T-helper 9 cell (primary cell): ENCODE measurements at places on chromosomes 4 and X.

GRCh38 chrX:2831471-2832228 lies 2.9 kb downstream of the GYG2 start:
- no peak for DNase-seq

- peak; percentile 6 for DNase-seq
Observed at GRCh38 chrX:150899191-150899757, 806 bp upstream of the CD99L2 start.

GRCh38 chr4:146029147-146029546 lies 90.5 kb upstream of the ZNF827 start:
- no peak for DNase-seq

GRCh38 chrX:151680805-151681204 lies 14.5 kb upstream of the PRRG3 start:
- DNase-seq, result peak; percentile 49

DNA sequence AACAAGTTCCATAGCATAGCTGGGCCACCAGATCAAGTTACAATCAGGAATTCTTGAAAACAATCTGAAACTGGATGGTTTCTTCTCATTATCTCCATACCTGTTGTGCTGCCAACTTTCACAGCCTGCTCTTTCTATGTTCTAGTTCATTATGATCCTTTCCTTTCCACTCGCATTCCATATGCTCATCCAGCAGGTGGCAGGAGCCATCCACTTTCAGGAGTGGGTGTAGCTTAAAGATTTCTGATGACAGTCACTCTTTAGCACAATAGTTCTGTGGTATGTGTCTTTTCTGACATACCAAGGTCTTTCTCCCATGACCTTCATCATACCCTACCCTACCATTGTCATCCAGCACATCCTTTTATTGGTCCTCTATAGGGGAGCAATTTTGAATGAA lies 46.4 kb downstream of the PAGE2 start:
- peak; percentile 1 for DNase-seq

DNA sequence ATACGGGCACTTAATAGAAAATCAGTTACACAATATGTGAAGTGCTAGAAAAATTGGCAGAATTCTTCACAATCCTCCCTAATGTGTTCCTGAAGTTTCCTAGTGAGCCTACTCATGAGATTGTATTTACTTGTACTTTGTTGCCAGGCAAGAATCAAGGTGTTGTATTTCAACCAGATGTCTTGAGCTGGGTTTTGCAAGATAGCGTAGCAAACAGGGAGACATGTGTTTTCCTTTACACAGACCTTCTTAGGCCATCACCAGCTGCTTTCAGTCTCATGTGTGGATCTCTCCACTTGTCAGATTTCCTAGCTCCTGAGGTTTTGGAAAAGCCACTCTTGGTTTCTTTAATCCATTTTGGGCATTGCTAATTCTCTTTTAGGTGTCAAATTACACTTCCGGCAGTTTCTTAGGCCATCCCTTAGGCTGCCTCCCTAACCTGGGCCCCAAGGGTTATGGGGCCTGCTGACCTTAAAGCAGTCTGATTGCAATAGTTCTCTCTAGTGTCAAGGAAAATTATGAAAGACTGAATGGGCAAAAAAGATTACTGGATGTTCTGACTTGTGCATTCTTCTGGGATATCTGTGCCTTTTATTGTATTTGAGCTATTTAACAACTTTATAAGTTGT lies 12.2 kb upstream of the EDA start:
- DNase-seq, result no peak

- DNase-seq, result no peak
Observed at GRCh38 chrX:134664202-134664601, 5.9 kb upstream of the PLAC1 start.

DNA sequence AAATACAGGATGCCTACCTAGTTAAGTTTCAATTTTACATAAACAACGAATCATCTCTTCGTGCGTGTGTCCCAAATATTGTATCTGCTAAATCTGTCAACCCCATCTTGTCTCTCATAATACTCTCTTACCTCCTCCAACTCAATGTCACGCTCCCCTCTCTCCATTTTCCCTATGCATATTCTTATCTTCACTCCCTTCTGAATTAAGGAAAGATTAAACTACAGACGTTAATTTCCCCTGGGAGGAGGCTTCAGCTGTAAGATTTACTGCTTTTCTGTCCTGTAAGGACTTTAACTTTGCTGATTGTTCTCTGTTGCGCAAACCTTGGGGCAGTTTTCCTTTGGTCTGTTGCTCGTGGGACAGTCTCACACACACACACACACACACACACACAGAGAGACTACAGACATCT lies 455 bp upstream of the ABCB7 start:
- DNase-seq, result no peak

DNA sequence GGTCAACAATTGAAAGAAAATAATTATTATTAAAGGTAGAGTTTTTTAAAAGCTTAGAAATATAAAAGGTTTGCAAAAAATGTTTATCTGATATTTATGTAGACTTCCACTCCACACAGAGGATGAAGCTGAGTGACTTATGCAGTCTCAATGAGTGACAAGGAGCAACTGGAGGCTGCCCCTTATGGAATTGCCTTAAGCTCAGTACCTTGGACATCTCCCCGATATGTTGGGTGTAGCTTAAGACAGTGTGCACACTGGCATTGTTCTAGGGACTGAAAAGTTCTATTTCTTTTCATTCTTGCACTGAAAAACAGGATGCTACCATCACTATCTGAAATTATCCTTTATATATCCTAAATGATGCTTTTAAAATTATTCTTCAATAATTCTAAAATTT lies 292.1 kb downstream of the PRDM5 start:
- DNase-seq, result no peak

DNA sequence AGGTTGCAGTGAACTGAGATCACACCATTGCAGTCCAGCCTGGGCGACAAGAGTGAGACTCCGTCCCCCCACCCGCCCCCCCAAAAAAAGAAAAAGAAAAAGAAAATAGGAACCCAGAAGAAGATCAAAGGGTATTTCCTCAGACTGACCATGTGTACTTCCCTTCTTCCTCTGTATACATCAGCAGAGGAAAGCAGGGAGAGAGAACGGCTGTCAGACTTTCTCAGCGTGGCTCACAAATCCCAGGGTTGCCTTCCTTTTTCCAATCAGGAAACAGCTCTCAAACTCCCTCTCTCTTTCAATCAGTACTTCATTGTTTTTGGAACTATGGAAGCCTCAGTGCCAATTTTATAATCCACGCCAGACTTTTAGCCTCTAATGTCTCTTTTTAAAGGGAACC lies 59.1 kb downstream of the CHRNA9 start:
- no peak for DNase-seq

- no peak for DNase-seq
Observed at GRCh38 chr4:56914336-56914735, 6.6 kb downstream of the REST start.

DNA sequence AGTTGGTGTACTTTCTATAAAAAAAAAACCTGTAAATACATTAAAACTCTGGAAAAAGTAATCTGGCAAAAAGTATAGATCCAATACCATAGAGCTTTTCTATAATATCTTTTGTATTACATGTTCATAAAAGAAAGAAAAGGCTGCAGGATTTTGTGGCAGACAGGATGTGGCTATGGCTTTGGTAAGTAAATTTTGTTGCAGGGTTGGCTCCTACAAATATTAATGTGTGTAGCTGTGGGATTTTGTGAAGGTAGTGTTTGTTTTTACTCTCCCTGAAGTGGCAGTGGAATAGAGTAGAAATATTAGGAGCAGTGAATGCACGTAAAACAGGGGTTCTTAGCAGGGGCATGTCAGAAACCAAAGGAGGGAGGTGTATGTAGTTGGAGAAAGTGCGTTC lies 84.8 kb downstream of the TSPAN7 start:
- DNase-seq, result no peak

GRCh38 chr4:151407466-151408379 lies 1.3 kb upstream of the FHIP1A start:
- DNase-seq, result peak; percentile 8

GRCh38 chr4:37812713-37813112 lies 13.8 kb upstream of the PGM2 start:
- no peak for DNase-seq
